Nephron progenitor cell (in vitro differentiated cells): ENCODE measurements at places on chromosomes 3 and 15.
A peak's percentile ranks its signal among the peaks of the same experiment; 100 is the strongest.

- no peak for DNase-seq
Observed at GRCh38 chr15:25716414-25717126, 146.6 kb downstream of the ATP10A start.

DNA sequence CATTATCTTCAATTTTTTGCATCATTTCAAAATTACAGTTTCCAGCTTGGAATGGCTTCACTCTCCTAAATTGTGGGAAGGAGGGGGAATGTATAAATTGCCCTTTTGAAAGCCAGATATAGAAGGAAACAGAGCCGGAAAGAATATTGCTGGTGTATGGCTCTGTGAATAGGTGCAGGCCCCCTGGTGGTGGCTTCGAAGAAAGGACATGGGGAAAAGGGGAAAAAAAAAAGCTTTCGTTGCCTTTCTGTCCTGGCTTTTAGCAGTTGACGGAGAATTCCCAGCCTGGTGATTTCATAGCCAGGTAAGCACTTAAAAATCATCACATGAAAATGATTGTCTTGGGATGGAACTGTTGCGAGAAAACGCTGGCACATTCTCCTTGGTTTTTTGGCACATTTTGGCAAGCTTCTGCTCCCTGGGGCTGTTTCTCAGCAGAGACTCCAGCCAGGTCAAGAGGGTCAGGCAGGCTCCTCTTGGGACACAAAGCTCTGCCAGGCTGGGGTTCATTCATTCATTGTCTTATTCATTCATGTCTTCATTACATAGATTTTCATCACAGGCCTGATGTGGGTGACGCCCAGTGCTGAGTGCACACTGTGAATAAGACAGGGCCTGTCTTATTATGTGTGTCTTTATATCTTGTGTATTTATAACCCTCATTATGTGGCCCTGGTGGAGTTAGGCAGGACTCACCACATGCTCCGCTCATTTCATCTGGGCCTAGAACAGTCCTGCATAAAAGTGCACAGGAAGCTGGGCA is 300.0 kb upstream of the TPM1 start:
- DNase-seq, result peak; percentile 60

DNA sequence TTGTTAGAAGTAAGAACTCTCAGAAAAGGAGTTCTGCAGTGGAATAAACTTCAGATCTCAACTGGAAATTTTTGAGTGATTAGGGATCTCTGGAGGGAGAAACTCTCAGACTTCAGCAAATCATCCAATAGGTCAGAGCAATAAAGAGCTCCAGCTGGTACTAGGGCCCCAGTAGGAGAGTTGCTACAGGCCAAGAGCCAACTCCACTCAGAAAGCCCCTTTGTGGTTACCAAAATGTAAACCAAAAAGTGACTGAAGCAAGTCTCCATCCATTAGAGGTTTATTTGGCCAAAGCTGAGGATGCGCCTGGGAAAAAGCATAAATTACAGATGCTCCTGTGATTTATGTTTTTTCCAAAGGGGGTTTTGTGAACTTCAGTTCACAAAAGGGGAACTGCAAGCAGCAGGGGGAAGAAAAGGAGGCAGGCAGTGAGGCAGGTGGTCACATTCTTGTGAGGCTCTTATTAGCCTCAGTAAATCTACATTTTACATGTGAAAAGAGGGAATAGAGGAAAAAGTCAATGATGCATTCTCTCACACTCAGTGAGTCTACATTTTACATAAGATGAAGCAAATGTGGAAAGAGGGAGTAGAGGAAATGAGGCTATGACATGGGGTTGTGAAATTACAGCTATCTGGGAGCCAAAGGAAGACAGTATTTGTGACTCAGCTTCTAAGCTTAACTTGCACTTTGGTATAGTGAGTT is 92.4 kb upstream of the DAZL start:
- DNase-seq, result no peak

GRCh38 chr15:74631935-74632560 is 16.4 kb downstream of the CLK3 start:
- peak; percentile 76 for DNase-seq

GRCh38 chr15:96360581-96361308 is 30.2 kb downstream of the NR2F2 start:
- DNase-seq, result peak; percentile 60

DNA sequence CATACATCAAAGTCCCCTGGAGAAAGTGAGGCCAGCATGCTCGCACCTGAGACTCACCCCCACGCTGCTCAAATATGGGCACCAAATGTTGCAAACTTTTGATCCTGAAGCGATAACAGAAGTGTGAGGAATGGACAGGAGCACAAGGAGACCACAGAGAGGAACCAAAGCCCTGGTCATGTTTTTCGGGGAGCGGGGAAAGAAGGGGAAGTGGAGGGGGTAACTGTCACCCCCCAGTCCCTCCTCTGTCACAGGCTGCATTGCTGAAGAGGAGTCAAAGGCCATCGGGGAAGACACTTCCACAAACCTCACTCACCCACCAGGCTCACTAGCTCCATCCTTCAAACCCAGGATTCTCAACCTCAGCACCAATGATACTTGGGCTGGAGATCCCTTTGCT is 182.4 kb downstream of the UACA start:
- no peak for DNase-seq

GRCh38 chr3:127038466-127038865 is 55.6 kb downstream of the PLXNA1 start:
- DNase-seq, result no peak

DNA sequence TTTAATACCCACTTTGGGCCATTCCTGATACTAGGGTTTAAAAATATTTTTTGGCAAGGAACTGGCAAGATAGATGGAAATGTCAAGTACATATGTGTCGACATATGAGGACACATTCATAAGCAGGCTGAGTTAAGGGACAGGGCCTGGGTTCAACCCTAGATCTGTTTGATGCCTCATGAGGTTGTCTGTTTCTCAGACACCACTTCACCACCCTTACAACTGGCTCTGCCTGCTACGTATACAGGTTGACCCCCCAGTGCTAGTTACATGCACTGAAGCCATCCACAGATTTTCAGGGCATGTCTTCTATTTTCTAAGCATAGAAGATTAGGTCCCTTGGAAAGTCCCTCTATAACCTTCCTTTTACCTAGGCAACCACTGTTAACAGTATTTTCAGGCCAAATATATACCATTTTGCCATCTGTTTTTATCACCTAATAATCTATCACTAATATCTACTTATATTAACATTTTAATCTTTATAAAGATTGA is 296.7 kb downstream of the PLCL2 start:
- no peak for DNase-seq

DNA sequence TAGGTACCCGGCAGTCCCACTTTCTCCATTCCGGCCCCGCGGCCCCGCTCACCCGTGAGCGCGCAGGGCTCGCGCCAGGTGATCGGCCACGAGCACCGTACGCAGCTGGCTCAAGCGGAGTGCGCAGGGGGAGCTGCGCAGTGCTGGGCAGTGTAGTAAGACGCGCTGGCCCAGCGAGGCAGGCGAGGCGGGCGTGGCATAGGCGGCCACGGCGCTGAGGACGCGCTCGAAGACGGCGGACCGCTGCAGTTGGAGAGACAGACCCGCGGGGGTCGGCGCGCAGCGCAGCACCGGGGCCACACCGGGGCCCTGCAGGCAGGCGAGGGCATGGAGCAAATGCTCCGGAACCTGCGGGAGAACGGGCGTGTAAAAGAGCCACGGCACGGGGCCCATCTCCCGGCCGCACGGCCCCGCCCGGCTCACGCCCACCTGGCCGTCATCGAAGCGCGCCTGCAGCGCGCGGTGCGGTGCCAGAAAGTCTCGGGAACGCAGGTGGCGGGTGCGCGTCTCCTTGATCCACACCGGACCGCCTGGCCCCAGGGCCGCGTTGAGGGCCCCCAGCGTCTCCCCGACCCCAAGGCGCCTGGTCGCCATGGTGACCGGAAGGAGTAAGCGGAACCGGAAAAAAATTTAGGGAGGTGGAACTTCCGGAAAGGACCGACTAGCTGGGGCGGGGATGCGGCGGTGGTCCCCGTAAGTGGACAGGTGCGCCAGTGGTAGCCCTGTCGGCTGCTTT is at the start of gene DALRD3:
DALRD3 (minus strand) TSS at position 610 of the 736 bp plus-strand sequence; CDS start at position 594, 16 bp downstream.
- peak; percentile 70 for DNase-seq

DNA sequence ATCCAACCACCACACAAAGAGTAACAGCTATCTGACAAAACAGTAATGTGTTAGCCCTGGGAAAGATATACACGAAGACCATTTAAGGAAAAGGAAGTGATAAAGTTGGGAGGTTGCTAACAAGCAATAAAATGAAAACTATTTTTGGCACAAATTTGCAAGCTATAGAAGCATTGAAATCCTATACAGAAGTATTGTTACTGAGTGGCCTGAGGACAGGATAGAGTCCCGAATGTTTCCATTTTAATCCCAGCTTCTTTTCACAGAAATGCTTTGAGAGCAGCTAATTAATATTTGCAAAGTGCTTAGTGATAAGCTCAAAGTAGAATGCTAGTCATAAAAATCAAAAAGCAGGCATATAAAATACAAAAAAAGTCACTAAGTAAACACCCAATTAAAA is 51.5 kb downstream of the RAD18 start:
- no peak for DNase-seq

- no peak for DNase-seq
Observed at GRCh38 chr3:172347895-172348679, 100.2 kb downstream of the GHSR start.

DNA sequence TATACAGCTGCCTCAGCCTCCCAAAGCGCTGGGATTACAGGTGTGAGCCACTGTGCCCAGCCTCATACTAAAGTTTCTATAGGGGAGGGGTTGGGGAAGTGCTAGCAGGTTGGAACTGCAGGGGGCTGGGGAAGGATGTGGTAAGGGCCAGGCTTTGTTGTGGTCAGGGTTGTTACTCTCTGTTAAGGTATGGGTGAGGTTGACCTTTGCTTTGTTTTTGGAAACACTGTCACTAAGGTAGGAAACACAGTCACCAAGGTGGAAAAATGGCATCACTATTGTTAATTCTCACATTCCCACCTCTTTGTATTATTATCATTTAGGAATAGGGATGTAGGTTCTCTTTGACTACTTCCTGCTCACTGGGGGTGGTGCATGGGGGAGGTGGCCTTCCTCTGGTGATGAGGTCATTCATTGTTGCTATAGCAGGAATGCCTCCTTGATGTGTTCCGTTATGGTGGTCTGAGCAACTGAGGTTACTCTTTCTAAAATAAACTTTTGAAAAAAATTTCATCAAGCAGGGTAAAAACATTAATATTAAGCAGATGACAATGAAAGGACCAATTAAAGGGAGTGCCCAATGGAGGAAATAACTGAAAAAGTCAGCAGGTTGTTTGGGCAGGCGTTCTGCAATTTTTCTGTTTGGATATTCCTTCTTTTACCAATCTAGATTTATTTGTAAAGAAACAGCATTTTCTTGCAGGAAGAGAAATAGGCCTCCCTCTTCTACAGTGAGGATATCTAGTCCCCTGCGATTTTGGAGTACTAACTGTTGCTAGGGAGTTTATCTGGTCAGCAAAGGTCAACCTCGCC is 150.5 kb downstream of the WDR76 start:
- DNase-seq, result no peak

DNA sequence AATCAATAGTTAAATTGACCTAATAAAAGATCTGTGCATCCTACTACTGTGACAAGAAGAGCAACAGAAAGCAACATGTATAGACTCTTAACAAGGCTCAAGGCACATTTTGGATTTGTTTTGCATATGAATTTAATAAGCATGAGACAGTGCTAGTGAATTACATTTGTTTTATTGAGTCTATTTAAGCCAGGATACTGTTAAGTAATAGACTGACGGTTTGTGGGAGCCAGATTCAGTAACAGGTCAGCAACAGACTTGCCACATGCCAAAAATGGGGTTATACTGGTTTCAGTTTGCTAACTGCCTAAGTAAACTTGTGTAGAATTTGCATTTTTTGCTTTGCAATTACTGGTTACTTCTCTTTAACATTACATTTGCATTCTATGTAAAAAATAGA is 54.0 kb downstream of the MBNL1 start:
- DNase-seq, result no peak

- no peak for DNase-seq
Observed at GRCh38 chr15:27260523-27260922, 289.5 kb downstream of the GABRG3 start.

GRCh38 chr15:66830823-66831222 is 128.8 kb downstream of the SMAD6 start:
- no peak for DNase-seq

DNA sequence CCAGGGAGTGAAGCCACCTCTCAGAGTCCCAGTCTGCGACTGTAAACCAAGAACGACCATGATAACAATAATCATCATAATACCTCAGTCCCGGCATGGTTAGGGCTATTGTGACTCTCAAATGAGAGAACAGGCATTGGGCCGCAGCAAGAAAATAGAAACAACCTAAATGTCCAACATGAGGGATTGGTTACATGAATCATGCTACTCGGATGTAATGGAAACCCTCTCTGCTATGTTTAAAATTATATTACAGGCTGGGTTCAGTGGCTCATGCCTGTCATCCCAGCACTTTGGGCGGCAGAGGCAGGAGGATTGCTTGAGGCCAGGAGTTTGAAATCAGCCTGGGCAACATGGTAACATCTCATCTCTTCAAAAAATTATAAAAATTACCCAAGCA is 2.8 kb downstream of the CPN2 start:
- no peak for DNase-seq

DNA sequence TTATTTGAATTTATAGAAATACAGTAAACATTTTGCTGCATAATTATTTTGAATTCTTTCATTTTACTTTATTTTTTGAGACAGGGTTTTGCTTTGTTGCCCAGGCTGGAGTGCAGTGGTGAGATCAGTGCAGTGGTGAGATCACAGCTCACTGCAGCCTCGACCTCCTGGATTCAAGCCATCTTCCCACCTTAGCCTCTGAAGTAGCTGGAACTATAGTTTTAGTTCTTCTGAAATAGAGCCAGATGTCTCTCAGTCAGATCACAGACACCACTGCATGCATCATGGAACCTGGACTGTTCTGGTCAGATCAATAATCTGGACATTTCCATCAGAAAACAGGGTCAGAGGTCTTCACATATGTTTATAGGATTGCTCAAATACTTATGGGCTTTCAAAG is 7.9 kb downstream of the RPLP1 start:
- DNase-seq, result no peak

DNA sequence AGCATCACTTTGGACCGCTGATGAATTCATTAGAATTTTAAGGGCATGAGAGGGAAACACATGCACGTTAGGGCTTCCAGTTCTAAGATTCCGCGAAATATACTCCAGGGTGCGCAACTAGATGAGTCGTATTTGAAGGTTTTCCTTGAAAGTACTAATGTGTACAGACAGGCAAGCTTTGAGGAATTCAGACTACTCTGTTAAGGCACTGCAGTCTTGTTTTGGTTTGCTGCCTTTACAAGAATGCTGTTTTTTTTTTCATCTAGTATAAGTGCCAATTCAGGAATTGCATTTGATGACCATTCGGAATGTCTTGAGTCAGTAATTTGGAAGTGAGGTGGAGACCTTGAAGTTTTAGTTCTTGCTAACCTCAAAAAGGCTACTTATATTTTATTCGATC is 19.1 kb downstream of the TRNT1 start:
- DNase-seq, result no peak

GRCh38 chr3:187623285-187623814 is 46.8 kb downstream of the SST start:
- DNase-seq, result no peak
